ENCODE measurements at places on chromosomes 1 and 21. TPM values are rescaled to one million over a fixed set of nuclear protein-coding genes. Genes with fewer than 3 reads are reported as not detected.

- no peak for DNase-seq
- H3K27me3 ChIP-seq: peaks cover 21% of the 10 kb centered on the region
- H3K27ac ChIP-seq: no peak overlapping the region
Measured at GRCh38 chr1:158901623-158902022, 29.7 kb upstream of the PYHIN1 start.

GRCh38 chr1:62317021-62317768 is 2.0 kb downstream of the KANK4 start:
- DNase-seq: no peak
- no peaks in the 10 kb centered on the region for H3K36me3 ChIP-seq
- no peaks in the 10 kb centered on the region for H3K4me1 ChIP-seq
- H3K4me3 ChIP-seq: no peak overlapping the region
- peaks cover 48% of the 10 kb centered on the region for H3K27me3 ChIP-seq
- H3K27ac ChIP-seq: no peak overlapping the region

- no peaks in the 10 kb centered on the region for H3K36me3 ChIP-seq
- peaks cover 7% of the 10 kb centered on the region for H3K4me1 ChIP-seq
- DNase-seq: no peak
- H3K27me3 ChIP-seq: peaks cover 37% of the 10 kb centered on the region
- no peak overlapping the region for H3K27ac ChIP-seq
- no peak overlapping the region for H3K4me3 ChIP-seq
Measured at GRCh38 chr1:18614069-18614735, 16.4 kb upstream of the PAX7 start.

The NTNG1 gene
- 1.6 TPM for total RNA-seq

The THEMIS2 gene
- total RNA-seq: 18.9 TPM

The FCER1G gene
- 1.2 TPM for total RNA-seq

DNA sequence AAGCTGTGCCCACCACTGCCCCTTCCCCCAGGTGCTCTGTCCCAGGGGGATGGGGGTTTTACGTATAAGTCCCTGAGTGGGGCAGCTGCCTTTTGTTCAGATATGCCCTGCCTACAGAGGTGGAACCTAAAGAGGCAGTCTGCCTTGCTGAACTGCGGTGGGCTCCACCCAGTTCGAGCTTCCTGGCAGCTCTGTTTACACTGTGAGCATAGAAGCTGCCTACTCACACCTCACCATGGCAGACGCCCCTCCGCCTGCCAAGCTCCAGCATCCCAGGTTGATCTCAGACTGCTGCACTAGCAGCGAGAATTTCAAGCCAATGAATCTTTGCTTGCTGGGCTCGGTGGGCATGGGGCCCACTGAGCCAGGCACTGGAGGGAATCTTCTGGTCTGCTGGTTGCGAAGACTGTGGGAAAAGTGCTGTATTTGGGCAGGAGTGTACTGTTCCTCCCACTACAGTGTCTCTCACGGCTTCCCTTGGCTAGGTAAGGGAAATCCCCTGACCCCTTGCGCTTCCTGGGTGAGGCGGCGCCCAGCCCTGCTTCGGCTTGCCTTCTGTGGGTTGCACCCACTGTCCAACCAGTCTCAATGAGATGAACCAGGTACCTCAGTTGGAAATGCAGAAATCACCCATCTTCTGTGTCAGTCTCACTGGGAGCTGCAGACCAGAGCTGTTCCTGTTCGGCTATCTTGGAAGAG is 17.6 kb upstream of the RWDD3 start:
- H3K4me1 ChIP-seq: no peaks in the 10 kb centered on the region
- no peaks in the 10 kb centered on the region for H3K36me3 ChIP-seq
- H3K27me3 ChIP-seq: peaks cover 34% of the 10 kb centered on the region
- H3K27ac ChIP-seq: no peak overlapping the region
- no peak for DNase-seq

DNA sequence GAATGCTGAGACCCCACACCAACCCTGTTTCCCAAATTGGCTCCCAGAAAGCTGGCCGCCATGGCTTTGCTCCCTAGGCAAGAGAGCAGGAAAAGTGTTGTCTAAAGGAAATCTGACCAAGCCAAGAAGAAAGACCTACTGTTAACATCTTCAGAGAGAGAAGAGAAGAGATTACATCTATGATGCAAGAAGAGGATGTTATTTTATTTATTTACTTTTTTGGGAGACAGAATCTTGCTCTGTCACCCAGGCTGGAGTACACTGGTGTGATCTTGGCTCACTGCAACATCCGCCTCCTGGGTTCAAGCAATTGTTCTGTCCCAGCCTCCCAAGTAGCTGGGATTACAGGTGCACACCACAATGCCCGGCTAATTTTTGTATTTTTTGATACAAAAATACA is 21.7 kb downstream of the HMGN2 start:
- no peak for DNase-seq
- H3K27ac ChIP-seq: no peak overlapping the region
- peaks cover 2% of the 10 kb centered on the region for H3K36me3 ChIP-seq

GRCh38 chr21:38957575-38958322 is 152.0 kb downstream of the ETS2 start:
- H3K4me1 ChIP-seq: peaks cover 6% of the 10 kb centered on the region
- H3K27ac ChIP-seq: no peak overlapping the region
- no peak for DNase-seq
- H3K27me3 ChIP-seq: peaks cover 5% of the 10 kb centered on the region
- H3K4me3 ChIP-seq: no peak overlapping the region

The ST6GALNAC3 gene
- 3.5 TPM for total RNA-seq

The HOOK1 gene
- 14.0 TPM for total RNA-seq

The HMCN1 gene
- total RNA-seq: 0.02 TPM

The ALX3 gene
- total RNA-seq: not detected

- no peak for DNase-seq
- no peak overlapping the region for H3K4me3 ChIP-seq
- no peaks in the 10 kb centered on the region for H3K27me3 ChIP-seq
- peaks cover 4% of the 10 kb centered on the region for H3K36me3 ChIP-seq
- no peaks in the 10 kb centered on the region for H3K4me1 ChIP-seq
Measured at GRCh38 chr1:39381839-39382238, 109.6 kb upstream of the BMP8A start.

The PM20D1 gene
- total RNA-seq: 0.25 TPM

The TESK2 gene
- 2.4 TPM for total RNA-seq

The HSPA6 gene
- 0.33 TPM for total RNA-seq

The ZNF683 gene
- total RNA-seq: 0.27 TPM

The SHISAL2A gene
- 13.7 TPM for total RNA-seq

The KCNJ15 gene
- 0.36 TPM for total RNA-seq

GRCh38 chr1:184956999-184957700 is 17.2 kb downstream of the NIBAN1 start:
- H3K4me3 ChIP-seq: no peak overlapping the region
- H3K36me3 ChIP-seq: no peaks in the 10 kb centered on the region
- no peak overlapping the region for H3K27ac ChIP-seq
- peaks cover 15% of the 10 kb centered on the region for H3K4me1 ChIP-seq
- H3K27me3 ChIP-seq: no peaks in the 10 kb centered on the region

GRCh38 chr21:44431300-44431699 is 24.0 kb upstream of the LRRC3 start:
- H3K4me1 ChIP-seq: no peaks in the 10 kb centered on the region
- no peaks in the 10 kb centered on the region for H3K27me3 ChIP-seq
- DNase-seq: no peak
- H3K4me3 ChIP-seq: no peak overlapping the region

The HCN3 gene
- 1.5 TPM for total RNA-seq

DNA sequence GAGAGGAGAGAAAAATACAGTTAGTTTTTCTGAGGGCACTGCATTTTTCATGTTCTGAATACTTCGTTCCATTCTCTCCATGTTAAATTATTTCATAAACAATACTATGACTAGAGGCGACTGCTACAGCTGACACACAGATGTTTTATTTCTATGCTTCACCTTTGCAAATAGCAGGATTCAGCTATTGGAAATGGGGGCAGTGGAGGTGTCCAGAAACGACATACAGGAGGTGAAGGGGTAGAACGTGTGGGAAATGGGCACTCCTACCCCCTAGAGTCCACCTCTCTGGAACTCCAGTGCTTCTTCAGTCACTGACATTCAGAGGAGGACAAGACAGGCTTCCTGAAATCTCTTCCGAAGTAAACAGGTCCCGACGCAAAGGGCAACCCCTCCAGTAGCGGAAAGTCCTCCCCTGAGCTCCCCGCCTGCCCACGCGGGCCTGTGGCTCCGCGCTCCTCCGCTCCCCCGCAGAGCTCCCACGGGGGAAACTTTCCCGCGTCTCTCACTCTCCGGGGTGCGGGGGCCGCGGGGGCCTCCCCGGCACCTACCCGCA is 480 bp downstream of the DPYD start:
- no peak for DNase-seq
- H3K36me3 ChIP-seq: peaks cover 7% of the 10 kb centered on the region
- H3K4me3 ChIP-seq: peak overlapping the region; percentile 90
- H3K4me1 ChIP-seq: peaks cover 43% of the 10 kb centered on the region
- H3K27ac ChIP-seq: peak overlapping the region; percentile 94

DNA sequence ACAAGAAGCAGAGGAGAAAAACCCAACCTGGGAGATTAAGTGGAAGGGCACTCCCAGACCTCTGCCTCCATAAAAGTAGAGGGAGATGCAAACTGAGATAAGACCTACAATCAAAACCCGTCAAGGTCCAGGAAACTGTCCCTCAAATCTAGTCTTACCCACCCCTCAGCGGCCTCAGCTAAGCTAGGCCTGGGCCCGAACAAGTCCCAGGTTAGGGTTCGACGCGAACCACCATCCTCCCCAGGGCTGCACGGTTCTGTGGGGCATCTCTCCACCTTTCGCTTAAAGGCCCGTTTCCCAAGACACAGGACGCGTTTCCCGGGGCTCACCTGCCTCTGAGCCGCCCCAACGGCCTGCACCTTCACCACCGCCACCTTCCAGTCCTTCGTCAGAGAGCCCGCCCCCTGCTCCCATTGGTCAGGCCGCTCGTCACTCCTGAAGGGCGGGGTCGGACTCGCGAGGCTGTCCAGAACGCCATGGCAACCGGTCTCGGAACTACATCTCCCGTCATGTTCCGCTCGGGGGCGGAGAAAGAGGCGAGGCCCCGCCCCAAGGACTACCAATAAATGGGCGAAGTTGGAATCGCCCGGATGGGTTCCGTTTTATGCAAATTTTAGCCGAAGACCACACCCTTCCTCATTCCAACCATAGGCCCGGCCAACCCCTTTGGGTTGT is at the start of gene CRYZL1:
Gene CRYZL1 (minus strand): TSS at position 390 of the 675 bp plus-strand sequence. CDS start 10,190 bp downstream, outside the sequence.
- peaks cover 22% of the 10 kb centered on the region for H3K27me3 ChIP-seq
- no peaks in the 10 kb centered on the region for H3K36me3 ChIP-seq
- peak; percentile 99 for DNase-seq
- H3K27ac ChIP-seq: peak within 1 kb of the TSS; percentile 92
- peaks cover 13% of the 10 kb centered on the region for H3K4me1 ChIP-seq

DNA sequence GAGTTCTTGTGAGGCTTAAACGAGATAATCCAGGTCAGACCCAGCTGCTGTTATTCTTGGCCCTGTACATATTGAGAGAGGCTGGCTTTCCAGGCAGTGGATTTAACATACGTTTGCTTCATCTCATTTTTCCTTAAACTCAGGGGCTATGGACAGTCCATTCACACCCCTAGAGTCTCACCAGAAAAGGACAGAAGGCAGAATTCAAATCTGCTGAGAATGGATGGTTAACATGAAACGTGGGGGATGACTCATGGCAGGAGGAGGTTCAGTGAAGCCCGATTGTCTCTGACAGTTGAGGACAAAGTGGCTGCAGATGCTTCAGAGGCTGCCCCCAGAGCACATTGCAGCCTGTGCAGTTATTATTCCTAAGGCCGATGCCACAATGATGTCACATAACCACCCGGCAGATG is 39.5 kb downstream of the TGFB2 start:
- no peak for DNase-seq
- no peak overlapping the region for H3K4me3 ChIP-seq
- no peaks in the 10 kb centered on the region for H3K36me3 ChIP-seq
- H3K4me1 ChIP-seq: peaks cover 5% of the 10 kb centered on the region
- no peak overlapping the region for H3K27ac ChIP-seq

The CLCNKB gene
- total RNA-seq: not detected

GRCh38 chr1:85374160-85374559 is 90.8 kb downstream of the DDAH1 start:
- H3K4me1 ChIP-seq: no peaks in the 10 kb centered on the region
- no peak for DNase-seq
- H3K4me3 ChIP-seq: no peak overlapping the region
- peaks cover 10% of the 10 kb centered on the region for H3K27me3 ChIP-seq
- no peak overlapping the region for H3K27ac ChIP-seq

The CHAF1B gene
- total RNA-seq: 38.0 TPM

DNA sequence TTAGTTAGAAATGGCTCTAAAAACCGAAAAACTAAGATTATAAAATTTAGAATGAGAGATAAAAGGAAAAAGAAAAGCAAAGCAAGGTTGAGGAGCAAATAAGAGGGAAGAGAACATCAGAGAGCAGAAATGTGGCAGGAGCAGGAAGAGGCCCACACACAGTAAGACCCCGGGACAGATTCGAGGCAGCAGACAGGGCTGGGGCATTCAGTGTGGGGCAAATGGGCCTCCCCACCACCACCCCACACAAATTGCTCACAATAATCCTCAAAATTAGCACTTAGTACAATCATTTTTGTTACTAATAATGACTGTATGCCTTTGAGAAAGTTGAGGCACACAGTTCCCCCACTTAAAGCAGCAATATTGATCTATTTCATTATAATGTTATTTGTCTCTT is 17.1 kb upstream of the SLC44A3 start:
- H3K27ac ChIP-seq: no peak overlapping the region
- no peaks in the 10 kb centered on the region for H3K36me3 ChIP-seq
- H3K4me1 ChIP-seq: peaks cover 4% of the 10 kb centered on the region
- H3K27me3 ChIP-seq: peaks cover 11% of the 10 kb centered on the region

GRCh38 chr1:100253552-100253951 is 3.9 kb upstream of the DBT start:
- no peak for DNase-seq
- H3K4me1 ChIP-seq: peaks cover 8% of the 10 kb centered on the region
- H3K27ac ChIP-seq: no peak overlapping the region
- H3K36me3 ChIP-seq: no peaks in the 10 kb centered on the region
- H3K27me3 ChIP-seq: no peaks in the 10 kb centered on the region
- no peak overlapping the region for H3K4me3 ChIP-seq

The SLAMF9 gene
- not detected for total RNA-seq

- no peaks in the 10 kb centered on the region for H3K4me1 ChIP-seq
- H3K4me3 ChIP-seq: no peak overlapping the region
- no peak overlapping the region for H3K27ac ChIP-seq
Measured at GRCh38 chr21:25934771-25935224, 200.0 kb downstream of the GABPA start.

The TAS1R1 gene
- total RNA-seq: not detected

The LPAR3 gene
- 1.1 TPM for total RNA-seq

DNA sequence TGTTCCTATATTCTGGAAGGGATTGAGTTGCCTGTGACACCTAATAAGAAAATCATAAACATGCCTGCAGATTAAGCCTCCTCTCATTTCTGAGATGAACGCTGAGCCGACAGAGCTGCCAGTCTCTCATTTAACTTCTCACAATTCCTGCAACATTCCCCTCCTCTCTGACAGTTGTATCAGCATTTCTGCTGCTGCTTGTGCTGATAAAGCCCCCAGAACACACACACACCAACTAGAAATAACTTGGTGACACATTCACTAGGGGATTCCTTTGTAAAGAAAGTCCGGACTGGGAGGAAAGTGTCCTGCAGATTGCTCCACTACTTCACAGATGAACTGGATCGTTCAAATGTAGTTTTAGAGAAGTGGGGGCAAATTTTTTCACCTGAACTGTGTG is 437.3 kb downstream of the PLA2G4A start:
- no peaks in the 10 kb centered on the region for H3K4me1 ChIP-seq
- no peaks in the 10 kb centered on the region for H3K27me3 ChIP-seq
- no peak overlapping the region for H3K27ac ChIP-seq
- DNase-seq: no peak
- no peaks in the 10 kb centered on the region for H3K36me3 ChIP-seq

The TDRD10 gene
- not detected for total RNA-seq

- no peaks in the 10 kb centered on the region for H3K27me3 ChIP-seq
- DNase-seq: no peak
- H3K4me1 ChIP-seq: no peaks in the 10 kb centered on the region
Measured at GRCh38 chr1:75967719-75968118, 35.5 kb upstream of the ASB17 start.

All from activated naive CD8-positive, alpha-beta T cell treated with anti-CD3 and anti-CD28 coated beads for 36 hours (primary cell).